ENCODE measurements at places on chromosomes 5 and 9. TPM values are rescaled to one million over a fixed set of nuclear protein-coding genes. Genes with fewer than 3 reads are reported as not detected.

Gene RMND5B
- 15.3 TPM for total RNA-seq

DNA sequence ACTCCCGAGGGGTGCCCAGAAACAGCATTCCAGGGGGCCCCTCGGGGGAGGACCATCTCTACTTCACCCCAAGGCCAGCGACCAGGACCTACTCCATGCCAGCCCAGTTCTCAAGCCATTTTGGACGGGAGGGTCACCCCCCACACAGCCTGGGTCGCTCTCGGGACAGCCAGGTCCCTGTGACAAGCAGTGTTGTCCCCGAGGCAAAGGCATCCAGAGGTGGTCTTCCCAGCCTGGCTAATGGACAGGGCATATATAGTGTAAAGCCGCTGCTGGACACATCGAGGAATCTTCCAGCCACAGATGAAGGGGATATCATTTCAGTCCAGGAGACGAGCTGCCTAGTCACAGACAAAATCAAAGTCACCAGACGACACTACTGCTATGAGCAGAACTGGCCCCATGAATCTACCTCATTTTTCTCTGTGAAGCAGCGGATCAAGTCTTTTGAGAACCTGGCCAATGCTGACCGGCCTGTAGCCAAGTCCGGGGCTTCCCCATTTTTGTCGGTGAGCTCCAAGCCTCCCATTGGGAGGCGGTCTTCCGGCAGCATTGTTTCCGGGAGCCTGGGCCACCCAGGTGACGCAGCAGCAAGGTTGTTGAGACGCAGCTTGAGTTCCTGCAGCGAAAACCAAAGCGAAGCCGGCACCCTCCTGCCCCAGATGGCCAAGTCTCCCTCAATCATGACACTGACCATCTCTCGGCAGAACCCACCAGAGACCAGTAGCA, 83.9 kb downstream of the GOLPH3 start:
- no peak for DNase-seq

Gene HSD17B3
- total RNA-seq, result not detected

Gene PCDHGC5
- 3.3 TPM for total RNA-seq

DNA sequence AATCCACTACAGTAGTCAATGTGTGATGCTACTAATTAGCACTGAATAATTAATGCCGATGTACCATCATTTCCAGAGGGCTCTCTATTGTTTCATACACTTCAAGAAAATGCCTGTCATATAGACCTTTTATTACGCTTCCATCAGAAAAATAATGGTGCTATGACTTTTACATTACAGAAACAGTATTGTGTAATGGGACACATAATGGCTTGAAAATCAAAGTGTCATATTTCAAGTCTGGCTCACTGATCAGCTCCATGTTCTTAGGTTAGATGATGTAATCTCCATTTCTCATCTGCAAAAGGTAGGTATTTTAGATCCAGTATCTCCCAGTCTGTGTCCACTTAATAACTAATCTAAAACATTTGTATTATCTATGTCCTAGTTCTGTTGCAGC, 990.6 kb upstream of the TYRP1 start:
- DNase-seq, result no peak

- peak; percentile 37 for DNase-seq
These were observed 57.4 kb downstream of the CFAP95 start for GRCh38 chr9:69877852-69878514.

Gene ZNF608
- 6.9 TPM for total RNA-seq

- peak; percentile 62 for DNase-seq
These were observed 800 bp upstream of the AP3B1 start for GRCh38 chr5:78295035-78295961.

Gene FOXD4L4
- total RNA-seq, result 0.67 TPM

GRCh38 chr5:151820271-151820670, 48.5 kb downstream of the G3BP1 start:
- DNase-seq, result no peak

- DNase-seq, result no peak
These were observed 248.1 kb downstream of the YTHDC2 start for GRCh38 chr5:113761594-113761993.

Gene MARCHF11
- not detected for total RNA-seq

DNA sequence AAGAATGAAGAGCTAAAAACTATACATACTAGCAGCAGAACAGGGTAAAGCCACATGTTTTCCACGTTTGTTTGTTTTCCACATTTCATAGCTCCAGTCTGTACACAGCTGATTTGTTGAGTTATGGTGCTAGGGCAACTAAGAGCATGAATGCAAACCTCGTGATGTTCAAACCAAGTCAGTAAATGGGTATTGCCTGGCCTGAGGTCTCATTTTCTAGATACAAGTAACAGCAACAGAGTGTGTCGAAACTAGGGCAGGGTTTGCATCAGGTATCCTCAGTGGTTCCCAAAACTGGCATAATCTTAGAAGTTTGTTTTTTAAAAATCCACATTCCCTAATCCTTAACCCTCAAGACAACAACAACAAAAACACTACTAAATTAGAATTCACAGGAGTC, 89.3 kb downstream of the CEMIP2 start:
- no peak for DNase-seq

- no peak for DNase-seq
These were observed 25.6 kb downstream of the POU5F2 start for GRCh38 chr5:93715761-93716160.

DNA sequence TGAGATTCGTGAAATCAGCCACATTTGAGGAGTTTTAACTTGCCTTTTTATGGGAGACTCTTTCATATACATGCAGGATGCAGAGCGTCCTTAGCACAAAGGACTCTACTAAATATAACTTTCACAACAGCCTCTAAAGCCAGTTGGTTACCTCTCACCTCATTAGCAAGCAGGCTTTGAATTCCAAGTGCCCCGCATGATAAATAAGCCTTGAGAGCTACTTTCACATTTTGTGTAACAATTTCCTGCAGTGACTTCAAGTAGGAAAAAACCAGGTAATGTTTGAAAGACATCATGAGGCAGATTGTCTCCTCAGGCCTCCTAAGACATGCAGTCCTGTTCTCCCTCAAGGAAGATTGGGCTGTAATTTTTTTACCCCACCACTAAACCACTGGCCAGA, 50.5 kb downstream of the RALGPS1 start:
- no peak for DNase-seq

GRCh38 chr9:109063760-109064159, 50.5 kb upstream of the CTNNAL1 start:
- peak; percentile 14 for DNase-seq

Gene ISOC1
- 19.7 TPM for total RNA-seq

- no peak for DNase-seq
These were observed 104.7 kb upstream of the GPR151 start for GRCh38 chr5:146620669-146621051.

Gene TIMD4
- total RNA-seq, result not detected

GRCh38 chr5:123209502-123210027, 120.5 kb downstream of the PRDM6 start:
- DNase-seq, result peak; percentile 81

DNA sequence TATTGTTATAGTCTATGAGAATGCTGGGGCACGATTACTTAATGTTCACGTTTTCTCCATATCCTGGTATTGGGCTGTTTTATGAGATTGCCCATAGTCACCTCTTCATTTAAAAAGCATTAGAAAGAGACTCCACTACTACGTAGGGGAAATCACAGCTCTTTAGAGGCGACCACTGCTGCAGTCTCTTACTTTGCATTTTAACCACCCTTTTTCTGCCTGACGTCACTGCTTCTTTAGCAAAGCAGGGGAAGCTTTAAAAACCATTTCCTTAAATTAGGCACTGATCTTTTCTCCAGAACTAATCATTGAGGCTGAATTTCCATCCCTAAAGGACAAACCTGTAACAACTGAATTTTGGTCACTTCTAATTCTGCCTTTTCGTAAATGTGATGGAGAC, 38.9 kb downstream of the ZNF608 start:
- DNase-seq, result no peak

GRCh38 chr9:31908158-31908890, 476.1 kb upstream of the ACO1 start:
- peak; percentile 76 for DNase-seq

DNA sequence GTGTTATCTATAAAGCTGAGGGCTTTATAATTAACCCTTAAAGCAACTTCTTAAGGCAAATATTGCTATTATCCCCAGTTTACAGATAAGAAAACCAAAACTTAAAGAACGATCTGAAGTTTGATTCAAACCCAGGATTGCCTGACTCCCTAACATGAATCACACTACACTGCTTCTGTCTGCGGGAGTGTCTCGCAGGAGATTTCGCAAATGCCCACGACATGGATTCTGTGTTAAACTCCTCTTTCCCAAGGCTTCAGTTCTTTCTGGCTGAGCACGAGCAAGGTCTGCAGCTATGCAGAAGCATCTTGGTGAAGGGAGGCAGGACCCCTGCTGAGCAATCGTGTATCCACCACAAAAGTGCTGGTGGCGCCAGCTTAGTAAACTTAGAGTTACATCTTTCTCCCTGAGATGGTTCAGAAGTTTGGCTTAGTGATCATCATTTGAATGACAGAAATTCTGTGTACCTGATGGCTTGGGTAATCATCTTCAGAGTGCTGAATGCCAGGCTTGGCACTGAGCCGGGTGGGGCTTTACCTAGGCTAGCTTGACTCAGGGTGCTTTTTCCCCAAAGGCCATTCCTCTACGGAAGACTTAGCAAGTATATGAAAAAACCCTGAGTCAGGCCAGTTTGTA, 81.4 kb upstream of the PIK3R1 start:
- DNase-seq, result no peak

GRCh38 chr9:136711751-136712689, at the start of gene DIPK1B:
TSS of gene DIPK1B (plus strand) at chr9:136712572. CDS start at chr9:136712666, 94 bp downstream.
- DNase-seq, result no peak

Measured in mammary epithelial cell (primary cell).